Heart left ventricle (tissue), 16 donors: ENCODE measurements at places on chromosomes 5 and 9. TPM values are rescaled to one million over a fixed set of nuclear protein-coding genes. Genes with fewer than 3 reads are reported as not detected.

The FOXD4L4 gene
- not detected for total RNA-seq

The GPX8 gene
- total RNA-seq, result 4.8 TPM

DNA sequence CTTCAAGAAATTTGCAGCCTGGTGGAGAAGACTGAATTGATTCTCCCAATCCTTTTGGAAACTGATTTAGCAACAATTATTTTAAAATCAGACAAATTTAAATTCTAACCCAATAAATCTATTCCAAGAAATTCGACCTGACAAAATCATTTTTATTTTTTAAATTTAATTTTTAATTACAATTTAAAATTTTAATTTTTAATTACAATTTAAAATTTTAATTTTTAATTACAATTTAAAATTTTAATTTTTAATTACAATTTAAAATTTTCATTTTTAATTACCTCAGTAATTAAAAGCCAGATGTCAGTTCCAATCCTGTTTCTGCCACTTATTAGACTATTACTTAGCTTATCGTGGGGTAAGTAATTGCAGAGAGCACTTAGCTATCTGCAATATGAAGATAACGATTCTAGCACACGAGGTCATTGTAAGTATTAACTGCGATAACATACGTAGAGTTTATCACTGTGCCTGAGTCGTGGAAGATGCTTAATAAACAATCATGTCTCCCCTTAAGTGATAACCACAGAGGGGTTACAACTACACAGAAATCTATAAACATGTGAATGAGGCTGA, 346.4 kb upstream of the SLC24A2 start:
- DNase-seq, result no peak

The DDX4 gene
- total RNA-seq, result not detected

The ENTR1 gene
- total RNA-seq, result 19.9 TPM

The SLC34A1 gene
- total RNA-seq, result not detected

GRCh38 chr9:12391839-12392509, 301.2 kb upstream of the TYRP1 start:
- no peak for DNase-seq

- DNase-seq, result no peak
Measured at GRCh38 chr9:110820381-110820780, 151.8 kb downstream of the MUSK start.

The ADAMTS13 gene
- total RNA-seq, result 3.7 TPM

DNA sequence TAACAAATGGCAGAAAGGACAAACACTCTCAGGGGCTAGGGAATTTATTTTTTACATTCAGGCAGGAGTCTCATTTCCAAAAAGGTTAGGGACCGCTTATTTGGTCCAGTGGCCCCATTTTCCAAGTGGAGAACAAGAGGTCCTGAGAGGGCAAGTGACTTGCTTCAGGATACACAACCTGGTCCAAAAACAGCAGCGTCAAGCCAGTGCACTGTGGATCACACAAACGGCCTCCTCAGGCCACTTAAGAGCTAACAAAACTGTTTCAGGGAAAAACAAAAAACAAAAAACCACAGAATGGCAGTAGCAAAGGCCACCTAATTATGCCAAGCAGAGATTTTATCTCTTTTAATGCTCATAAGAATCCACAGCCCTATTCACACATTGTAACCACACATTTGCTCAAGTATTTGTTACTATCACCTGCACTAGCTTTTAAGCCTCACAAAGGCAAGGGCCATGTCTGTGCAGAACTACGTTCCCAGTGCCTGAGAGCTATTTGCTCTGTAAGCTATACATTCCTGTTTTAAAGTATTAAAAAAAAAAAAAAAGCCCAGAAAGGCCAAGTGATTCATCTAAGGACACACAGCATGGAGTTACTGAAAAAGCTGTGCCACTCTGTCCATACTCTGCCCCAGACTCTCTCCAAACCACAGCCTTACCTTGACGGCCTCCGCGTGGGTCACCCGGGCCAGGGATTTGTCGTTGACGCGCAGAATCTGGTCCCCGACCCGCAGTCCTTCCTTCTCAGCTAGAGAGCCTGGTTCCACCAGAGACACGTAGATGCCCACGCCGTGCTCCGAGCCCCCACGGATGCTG, 1.5 kb downstream of the WHRN start:
- no peak for DNase-seq

GRCh38 chr9:22237497-22238363, 208.9 kb upstream of the DMRTA1 start:
- DNase-seq, result no peak

GRCh38 chr5:74392711-74393351, 247.7 kb downstream of the ENC1 start:
- no peak for DNase-seq

DNA sequence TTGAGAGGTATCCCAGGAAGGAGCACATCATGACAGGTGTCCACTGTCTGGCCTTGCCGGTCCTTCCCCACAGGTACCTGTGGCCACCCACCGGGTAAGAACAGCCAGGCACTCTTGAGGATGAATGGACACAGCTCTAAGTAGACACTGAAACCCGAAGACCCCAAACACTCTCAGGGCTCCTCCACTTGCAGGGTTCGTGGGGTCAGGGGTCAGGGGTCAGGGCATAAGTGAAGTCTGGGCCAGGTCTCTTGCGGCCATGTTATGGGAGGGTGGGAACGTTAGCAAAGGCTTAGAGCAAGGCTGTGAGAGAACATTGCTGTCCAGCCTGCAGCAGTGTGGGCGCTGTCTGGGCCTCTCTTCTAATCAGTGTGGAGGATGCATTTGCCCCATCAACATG, 40.0 kb downstream of the MAPK9 start:
- no peak for DNase-seq

The ARID3C gene
- not detected for total RNA-seq

DNA sequence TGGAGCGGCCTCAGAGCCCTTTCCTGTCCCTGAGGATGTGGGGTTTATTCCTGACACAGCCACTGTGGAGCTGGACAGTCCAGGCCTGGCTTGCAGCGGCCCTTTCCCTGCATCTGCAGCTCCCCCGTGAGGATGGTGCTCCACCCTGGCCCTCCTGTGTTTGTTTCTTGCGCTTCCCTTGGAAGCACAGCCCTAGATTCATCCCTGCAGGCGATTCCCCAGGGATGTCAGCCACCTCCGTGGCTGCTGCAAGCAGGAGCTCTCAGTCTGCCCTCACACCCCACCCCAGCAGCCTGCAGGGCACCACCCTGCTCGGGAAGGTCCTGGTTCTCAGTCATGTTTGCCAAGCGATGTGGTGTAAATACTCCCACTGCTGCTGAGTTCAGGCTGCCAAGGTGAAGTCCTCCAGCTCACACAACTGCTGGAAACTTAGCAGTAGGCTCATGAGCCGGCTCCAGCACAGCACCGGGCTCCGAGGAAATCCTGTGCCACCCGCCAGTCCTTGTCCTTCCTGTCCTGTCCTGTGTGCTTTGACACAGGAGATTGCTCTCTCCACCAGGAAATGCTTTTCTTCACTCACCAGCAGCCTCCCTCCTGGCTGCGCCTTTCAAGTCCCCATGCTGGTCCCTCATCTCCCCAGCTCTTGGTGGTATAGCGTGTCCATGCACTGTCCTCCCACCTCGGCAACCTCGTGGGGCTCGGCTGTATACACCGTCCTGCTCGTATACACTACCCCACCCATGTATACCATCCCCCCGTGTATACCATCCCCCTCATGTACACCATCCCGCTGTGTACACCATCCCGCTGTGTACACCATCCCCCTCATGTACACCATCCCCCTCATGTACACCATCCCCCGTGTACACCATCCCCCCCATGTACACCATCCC, 16.2 kb downstream of the ROPN1L start:
- peak; percentile 50 for DNase-seq

DNA sequence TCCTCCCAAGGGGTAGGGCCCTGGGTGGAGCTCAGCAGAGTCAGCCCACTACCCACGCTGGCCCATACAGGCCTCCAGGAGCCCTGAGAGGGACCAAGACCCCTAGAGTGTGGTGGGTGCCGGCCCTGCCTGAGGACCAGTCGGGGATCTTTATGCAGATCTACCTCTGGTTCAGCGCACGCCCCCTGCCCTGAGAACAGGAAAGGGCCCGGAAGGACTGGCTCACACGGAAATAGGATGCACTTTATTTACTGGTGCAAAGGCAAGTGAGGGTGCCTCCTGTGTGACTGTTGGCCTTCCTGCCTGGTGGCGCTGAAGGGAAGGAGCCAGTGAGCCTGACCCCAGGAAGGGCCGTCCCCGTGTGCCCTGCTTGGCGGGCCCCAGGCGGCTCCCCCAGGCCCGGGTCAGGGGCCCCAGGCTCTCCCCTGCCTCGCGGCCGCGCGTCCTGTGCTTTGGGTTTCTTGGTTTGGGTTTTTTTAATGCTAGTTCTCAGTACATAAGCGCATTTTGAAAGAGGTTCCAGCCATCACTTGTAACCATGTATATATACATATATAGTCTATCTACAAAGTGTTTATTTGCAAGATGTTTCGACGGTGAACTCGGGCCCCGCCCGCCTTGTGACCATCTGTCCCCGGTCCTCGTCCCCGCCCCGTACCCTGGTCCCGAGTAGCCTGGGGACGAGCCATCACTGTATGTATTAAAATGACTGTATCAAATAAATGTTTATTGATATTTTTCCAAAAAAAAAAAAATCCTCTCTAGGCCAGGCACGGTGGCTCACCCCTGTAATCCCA, 76.4 kb upstream of the ROR2 start:
- no peak for DNase-seq

- no peak for DNase-seq
Measured at GRCh38 chr5:78903353-78903752, 81.8 kb downstream of the ARSB start.

The CCIN gene
- 0.20 TPM for total RNA-seq

- no peak for DNase-seq
Measured at GRCh38 chr5:166582416-166582815, 1709.0 kb upstream of the WWC1 start.
